ENCODE measurements at places on chromosomes 5 and 9.

GRCh38 chr9:130664251-130665028 lies at the start of gene PRDM12:
Gene PRDM12 (plus strand): TSS chr9:130664594. CDS start chr9:130664654, 60 bp downstream.
- no peak for DNase-seq

DNA sequence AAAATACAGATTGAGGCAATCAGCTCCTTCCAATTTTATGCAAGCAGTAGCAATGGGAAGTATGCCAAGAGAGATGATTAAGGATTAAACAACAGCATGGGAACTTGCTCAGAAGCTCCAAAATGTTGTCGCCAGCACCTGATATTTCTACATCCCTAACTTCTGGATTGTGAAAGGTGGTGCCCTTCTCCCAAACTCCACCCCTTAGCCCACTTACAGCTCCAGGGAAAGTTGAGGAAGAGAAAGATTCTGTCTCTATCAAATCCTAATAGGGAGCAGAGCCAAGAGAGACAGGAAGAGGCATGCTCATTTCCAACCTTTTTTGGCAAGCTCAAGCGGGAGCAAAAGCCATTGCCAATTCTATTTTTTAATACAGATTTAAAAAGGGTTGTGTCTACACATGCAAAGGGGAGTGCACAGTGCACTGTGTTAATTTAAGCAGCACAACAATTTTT lies 92.4 kb upstream of the NR3C1 start:
- DNase-seq: peak; percentile 76

DNA sequence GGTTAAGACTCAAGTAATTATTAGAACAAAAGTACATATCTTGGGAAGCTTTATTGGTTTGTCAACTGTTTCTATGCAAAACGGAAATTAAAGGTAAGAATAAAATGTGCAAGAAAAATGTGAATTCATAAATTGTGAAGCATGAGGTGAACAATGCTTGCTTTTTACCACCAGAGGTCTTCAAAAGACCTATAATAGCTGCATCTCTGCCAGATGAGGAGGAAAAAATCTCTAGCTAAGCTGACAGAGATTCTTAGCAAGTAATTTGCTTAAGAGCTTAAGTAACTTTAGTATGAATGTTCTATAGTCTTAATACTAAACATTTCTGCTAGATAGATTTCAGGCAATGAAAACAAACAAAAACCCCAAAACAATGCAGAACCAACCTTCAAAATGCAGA lies 54.1 kb downstream of the MRPS30 start:
- no peak for DNase-seq

DNA sequence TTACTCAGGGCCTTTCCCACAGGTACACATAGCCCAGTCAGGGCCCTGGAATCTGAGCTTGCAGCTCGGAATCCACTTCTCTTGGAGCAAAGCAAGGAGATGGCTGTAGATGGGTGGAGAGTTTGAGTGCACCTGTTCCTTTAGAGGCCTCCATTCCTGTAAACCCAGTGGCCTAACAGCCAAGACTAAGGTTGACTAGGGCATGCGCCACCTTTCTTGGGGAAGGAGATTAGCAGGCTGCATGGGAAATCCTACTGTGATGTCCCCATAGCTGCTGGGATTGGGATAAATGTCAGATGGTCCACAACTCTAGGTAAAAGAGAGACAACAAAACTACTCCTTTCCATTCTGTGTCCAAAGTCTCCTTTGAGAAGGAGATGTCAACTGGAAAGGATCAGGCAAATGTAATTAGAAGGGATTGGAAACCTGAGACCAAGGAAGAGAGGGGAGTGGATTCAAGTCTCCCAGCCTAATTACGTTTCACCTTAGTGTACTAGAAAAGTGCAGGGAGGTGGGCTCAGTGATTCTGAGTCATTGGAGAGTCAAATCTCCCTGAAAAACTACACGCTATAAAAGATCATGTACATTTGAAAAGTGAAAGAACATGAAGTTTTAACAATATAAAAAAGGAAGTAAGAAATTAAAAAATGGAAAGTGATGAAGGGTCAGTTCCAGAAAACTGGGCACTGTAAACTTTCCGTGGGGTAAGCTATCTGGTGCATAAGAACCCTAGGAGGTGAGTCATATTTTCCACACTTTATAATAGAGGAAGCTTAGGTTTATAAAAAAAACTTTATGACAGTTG lies 104.2 kb downstream of the SEC61B start:
- DNase-seq: no peak

GRCh38 chr5:91059409-91059808 lies 323.7 kb downstream of the ARRDC3 start:
- no peak for DNase-seq

DNA sequence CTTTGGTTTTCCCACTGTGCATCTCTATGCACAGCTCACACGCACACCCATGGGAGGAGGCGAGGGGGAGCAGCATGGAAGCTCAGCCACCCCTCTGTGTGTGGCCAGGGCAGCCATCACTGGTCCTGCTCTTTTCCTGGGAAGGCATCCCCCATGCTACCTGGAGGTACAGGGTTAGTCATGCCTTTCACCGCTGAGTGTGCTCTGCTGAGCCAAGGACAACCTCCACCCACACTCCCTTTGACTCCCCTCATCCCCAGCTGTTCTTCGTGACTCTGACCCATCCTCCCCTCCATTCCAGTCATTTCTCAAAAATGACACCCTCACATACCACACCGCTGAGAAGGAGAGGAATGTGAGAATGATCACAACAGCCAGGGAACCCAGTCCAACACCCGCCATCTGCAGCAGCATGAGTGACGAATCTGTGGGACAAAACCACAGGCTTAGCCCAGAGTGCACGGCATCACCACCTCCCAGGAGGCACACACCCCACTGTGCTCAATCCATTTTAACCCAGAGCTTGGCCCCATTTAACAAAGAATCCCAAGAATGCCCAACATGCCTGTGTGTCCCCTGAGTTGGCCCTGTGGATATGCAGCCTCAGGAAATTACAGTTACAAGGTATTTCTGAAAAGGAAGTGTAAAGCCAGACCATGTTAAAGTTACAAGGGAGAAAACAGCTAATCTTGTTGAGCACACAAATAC lies 133.4 kb downstream of the SUSD1 start:
- no peak for DNase-seq

- DNase-seq: no peak
Observed at GRCh38 chr9:82167296-82167695, 178.7 kb downstream of the SPATA31D1 start.

GRCh38 chr9:108663422-108663821 lies 192.4 kb downstream of the ACTL7B start:
- DNase-seq: no peak

DNA sequence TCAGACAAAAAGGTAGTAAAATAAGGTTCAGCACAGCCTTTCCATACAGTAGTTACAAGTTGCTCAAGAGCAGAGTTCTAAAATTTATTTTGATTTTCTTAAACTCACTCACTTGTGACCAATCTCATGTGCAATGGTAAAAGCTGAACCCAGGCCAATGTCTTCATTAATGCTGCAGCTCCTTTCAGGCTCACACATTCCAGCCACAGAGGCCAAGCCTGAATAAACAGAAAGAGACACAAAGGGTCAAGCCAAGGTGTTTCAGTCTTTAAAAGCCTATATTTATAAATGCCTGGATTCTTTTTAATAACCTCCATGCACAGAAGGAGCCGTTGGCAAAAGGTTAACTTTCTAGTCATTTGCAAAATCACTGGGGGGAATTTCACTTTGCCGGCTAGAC lies 152.5 kb downstream of the ADAMTS6 start:
- no peak for DNase-seq

Data from hindlimb muscle (tissue), 1 donor.